ENCODE measurements at places on chromosomes 4 and X.

DNA sequence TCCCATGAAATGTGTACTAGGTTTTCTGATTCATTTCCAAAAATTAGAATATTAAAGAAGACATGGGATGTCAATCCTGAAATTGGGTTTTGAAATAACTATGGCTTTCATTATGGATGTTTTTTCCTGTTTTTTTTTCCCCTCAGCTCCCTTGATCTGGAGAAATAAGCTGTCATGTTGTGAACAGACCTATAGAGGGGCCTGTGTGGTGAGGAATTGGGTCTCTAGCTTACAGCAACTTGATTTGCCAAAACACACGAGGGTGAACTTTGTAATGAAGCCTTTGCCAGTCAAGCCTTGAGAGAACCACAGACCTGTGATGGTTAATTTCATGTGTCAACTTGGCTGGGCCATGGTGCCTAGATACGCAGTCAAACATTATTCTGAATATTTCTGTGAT, 2413.6 kb downstream of the PCDH7 start:
- DNase-seq = no peak

DNA sequence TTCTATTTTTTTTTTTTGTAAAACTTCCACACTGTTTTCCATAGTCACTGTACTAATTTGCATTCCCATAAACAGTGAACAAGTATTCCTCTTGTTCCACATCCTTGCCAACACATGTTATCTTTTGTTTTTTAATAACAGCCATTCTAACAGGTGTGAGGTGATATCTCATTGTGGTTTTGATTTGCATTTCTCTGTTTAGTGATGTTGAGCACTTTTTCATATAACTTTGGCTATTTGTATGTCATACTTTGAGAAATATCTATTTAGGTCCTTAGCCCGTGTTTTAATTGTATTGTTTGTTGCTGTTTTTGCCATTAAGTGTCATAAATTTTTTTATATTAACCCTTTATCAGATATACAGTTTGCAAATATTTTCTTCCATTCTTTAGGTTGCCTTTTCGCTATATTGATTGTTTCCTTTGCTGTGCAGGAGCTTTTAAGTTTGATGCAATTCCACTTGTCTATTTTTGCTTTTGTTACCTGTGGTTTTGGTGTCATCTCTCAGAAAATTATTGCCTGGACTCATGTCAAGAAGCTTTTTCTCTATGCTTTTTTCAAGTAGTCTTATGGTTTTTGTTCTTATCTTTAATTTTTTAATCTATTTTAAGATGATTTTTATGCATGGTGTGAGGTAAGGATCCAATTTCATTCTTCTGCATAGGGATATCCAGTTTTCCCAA, 27.9 kb upstream of the NDNF start:
- no peak for DNase-seq

- no peak for DNase-seq
These were observed 517.1 kb upstream of the ZFP42 start for GRCh38 chr4:187478292-187479140.

DNA sequence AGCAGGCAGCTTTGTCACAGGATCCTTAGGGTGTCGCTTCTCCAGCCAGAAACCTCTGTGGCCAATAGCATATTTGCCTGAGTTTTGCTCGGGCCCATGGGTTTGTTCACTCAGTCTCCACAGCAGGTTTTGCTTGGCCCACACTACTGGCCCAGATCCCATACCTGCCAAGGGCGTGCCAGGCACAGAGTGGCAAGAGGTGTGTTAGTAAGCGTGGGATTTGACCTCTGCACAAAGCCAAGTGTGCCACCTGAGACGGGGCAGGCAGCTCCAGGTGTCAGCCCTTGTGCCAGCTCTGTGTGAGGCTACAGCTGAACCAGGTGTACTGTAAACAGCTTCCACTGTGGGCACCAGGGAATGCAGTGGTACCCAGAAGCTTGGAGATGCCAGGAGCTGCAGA, 2003.0 kb downstream of the C4orf33 start:
- no peak for DNase-seq

DNA sequence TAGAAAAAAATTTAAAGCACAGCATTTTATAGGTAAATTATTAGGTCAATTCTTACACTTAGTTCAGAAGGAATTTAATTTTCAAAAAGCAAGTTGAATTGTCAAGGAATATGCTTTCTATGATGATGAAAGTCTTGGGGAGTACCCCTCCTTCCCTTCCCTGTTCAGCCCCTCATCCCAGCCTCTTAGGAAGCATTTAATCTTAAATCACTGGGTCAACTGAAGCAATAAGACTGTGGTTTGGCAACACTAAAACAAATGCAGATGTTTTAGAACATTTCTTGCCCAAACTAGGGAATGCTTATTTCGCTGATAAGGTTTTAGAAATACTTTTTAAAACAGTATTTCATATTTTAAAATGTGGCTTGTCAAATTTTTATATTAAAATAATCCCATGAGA, 19.1 kb upstream of the ARSJ start:
- no peak for DNase-seq

Data from ACHN (cell line).